ENCODE measurements at places on chromosomes 16 and 17. TPM values are rescaled to one million over a fixed set of nuclear protein-coding genes. Genes with fewer than 3 reads are reported as not detected.

Gene RCVRN
- not detected for polyA plus RNA-seq

Gene KRT9
- not detected for polyA plus RNA-seq

DNA sequence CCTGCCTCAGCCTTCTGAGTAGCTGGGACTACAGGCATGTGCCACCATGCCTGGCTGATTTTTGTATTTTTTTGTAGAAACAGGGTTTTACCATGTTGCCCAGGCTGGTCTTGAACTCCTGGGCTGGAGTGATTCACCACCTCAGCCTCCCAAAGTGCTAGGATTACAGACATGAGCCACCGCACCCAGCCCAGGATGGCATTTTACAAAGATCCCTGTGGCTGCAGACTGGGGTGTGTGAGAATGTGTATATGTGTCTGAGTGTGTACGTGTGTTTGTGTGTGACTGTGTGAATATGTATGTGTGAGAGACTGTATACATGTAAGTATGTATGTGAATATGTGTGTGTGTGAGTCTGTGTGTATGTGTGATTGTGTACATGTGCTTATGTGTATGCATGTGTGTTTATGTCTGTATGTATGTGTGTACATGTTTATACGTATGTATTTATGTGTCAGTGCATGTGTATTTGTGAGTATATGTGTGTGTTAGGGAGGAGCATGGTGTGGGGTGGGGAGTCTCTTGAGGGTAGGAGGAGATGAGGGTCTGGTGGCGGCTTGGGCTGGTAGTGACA lies 17.0 kb downstream of the RPTOR start:
- no peak for DNase-seq

- no peak for DNase-seq
Observed at GRCh38 chr16:52492789-52493357, 54.1 kb downstream of the TOX3 start.

Gene SLX1B
- polyA plus RNA-seq: 18.3 TPM

DNA sequence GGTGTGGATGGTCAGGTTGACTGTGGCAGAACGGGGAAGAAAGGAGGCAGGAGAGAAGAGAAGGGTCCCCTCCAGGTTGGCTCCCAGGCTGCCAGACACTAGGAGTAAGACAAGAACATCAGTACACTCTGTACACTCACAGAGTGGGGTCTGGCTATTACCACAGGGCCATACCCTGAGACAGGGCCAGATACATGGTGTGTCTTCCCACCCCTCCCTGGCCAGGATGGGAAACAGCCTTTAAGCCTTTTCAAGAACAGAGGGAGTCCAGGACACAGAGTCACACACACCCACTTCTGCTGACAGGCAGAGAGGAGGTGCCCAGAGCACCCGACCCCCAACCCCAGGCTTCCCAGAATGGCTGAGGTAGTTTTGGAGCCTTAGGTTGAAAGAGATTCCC lies 99.4 kb downstream of the LITAF start:
- DNase-seq: no peak

DNA sequence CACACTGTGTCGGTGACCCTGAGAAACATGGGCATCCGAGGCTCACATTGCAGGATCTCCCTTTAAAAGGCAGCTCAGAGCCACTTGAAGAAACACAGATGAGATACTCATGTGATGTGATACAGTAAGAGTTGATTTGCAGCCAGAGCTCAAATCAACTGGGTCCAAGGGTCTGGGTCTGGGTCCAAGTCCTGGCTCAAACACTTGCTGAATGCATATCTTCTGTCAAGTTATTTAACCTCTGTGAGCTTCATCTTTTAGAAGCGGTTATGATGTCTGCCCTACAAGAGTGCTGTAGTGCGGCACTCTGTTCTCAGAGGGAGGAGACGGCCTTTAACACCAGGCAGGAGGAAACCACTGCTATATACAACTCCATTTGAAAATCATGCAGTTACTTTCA lies 6.4 kb downstream of the KRT38 start:
- DNase-seq: no peak

Gene KRTAP17-1
- polyA plus RNA-seq: not detected

GRCh38 chr17:65278050-65278819 lies 141.1 kb downstream of the RGS9 start:
- DNase-seq: peak; percentile 89

Gene DNAH2
- polyA plus RNA-seq: 0.18 TPM

DNA sequence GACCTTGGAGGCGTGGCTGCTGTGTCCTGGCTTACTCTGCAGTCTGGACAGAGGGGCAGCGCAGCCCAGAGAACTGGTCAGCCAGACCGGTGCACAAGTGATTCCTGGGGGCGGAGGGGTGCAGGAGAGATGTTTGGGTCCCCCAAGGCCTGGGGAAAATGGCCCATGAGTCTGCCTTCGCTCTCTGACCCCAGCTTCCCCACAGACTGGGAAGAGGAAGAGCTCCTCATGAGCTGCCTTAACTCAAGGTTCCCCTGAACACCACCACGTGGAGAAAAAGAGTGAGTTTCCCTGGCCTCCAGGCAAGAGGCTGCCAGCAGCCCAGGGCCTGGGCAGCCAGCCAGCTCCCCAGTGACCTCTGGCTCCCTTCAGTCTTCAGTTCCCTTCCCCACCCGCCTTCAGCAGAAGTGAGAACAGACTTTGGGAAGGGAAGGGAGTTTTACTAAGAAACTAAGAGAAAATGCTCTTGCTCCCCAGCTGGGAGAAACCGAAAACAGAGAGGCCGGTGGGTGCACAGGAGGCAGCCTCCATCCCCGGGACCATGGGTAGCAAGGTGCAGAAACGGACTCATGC lies 2.0 kb upstream of the C17orf99 start:
- peak; percentile 73 for DNase-seq

- no peak for DNase-seq
Observed at GRCh38 chr16:19245326-19245925, 40.1 kb upstream of the CLEC19A start.

Gene ITGB3
- polyA plus RNA-seq: 4.6 TPM

- DNase-seq: no peak
Observed at GRCh38 chr17:80706463-80706867, 161.8 kb downstream of the RPTOR start.

Gene CORO7
- polyA plus RNA-seq: 21.9 TPM

DNA sequence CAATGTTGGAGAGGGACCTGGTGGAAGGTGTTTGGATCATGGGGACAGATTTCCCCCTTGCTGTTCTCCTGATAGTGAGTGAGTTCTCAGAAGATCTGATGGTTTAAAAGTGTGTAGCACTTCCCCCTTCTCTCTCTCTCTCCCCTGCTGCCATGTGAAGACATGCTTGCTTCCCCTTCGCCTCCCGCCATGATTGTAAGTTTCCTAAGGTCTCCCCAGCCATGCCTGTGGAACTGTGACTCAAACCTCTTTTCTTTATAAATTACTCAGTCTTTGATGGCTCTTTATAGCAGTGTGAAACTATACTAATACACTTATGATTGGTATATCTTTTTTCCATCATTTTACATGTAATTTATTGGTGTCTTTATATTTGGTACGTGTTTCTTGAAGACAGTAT lies 13.4 kb downstream of the ADGRG5 start:
- DNase-seq: no peak

- peak; percentile 72 for DNase-seq
Observed at GRCh38 chr17:8117980-8118768, at the start of gene ALOXE3. Gene ALOXE3, minus strand, starts transcription at chr17:8118514. Its CDS starts 524 bp downstream, at chr17:8117990.

DNA sequence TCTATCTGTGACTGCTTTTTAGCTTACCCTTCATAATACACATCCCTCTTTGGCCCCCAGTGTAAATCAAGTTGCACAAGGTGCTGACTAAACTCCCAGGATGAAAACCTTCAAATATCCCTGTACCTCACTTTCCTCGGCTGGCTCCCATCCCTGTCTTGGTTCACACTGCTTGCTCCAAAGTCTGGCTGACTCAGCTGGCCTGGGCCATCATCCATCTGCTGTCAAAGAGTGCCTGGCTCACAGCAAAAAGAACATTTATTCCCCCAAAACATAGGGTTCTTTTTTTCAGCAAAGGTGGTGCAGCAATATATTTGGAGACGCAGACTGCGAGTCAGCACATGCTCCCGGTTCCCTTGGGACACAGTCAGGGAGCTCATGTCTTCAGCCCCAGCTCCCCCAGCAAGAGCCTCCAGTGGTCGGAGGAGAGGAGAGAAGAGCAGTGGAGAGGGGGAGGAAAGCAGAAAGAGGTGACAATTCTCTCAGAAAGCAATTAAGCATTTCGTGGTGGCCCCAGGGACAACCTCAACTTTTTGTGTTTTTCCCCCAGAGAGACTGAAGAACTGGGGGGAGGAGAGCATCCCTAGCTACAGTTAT lies 26.1 kb downstream of the GPR142 start:
- no peak for DNase-seq

- no peak for DNase-seq
Observed at GRCh38 chr16:27935076-27935475, 128.4 kb downstream of the GSG1L start.

DNA sequence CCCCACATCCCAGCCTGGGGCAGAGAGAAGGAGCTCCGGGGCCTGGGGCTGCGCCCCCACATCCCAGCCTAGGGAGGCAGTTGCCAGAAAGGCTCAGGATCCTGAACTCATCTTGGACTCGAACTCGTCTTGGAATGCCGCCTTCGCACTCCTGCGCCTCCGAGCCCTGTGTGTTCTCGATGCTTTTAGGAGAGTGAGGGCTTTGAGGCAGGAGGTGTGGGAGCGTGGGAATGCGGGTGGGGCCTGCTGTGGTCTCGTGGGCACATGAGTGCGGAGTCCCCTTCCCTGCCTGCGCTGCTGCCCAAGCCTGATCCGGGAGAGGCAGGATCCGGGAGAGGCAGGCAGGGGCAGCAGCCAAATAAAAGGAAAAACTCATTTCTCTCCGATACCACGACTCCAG lies 1.2 kb downstream of the BHLHA9 start:
- DNase-seq: no peak

Gene BICDL2
- polyA plus RNA-seq: not detected

Gene TMEM235
- polyA plus RNA-seq: not detected

DNA sequence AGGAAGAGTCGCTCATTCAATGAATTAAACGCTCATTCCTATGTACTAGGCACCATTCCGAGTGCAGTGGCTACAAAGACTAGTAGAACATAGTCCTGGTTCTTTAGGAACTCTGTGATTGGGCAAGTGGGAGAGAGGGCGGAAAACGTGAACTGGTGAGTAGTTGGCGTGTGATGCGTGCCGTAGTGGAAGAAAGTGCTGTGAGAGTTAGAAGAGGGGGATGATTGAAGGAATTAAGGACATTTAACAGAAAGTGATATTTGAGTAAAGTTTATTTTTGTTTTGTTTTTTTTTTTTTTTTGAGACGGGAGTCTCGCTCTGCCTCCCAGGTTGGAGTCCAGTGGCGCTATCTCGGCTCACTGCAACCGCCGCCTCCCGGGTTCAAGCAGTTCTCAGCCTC lies 7.9 kb upstream of the SLFN14 start:
- peak; percentile 27 for DNase-seq

Gene MYOCD
- polyA plus RNA-seq: not detected

Gene TEX19
- 0.10 TPM for polyA plus RNA-seq

DNA sequence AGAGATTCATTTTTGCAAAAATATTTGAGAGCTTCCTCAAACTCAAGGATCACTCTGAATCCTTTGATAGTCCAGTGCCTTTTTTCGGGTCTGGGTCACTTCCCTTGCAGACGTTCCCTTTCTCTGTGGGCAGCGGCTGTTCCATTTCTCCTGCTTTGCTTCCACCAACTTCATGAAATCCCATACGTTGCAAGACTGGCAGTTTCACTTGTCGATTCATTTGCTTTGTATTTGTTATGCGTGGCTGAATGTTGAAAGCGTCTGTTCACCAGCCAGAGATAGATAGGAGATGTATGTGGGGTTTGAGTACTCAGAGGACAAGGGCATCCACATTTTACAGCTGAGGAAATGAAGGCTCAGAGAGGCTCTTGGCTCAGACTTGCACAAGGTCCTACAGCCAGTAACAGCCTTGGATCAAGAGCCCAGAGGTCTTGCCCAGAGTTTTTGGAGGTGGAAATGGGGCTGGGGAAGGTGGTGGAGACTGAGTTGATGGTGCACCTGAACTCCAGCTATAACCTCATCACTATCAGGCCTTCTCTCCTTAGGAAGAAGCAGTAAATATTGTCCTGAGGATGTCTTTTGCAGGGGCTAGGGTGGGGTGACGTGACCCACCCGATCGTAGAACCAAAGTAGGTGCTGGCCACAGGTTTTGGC lies 1.3 kb upstream of the CCDC102A start:
- no peak for DNase-seq

GRCh38 chr17:3635474-3636153 lies 436 bp downstream of the SHPK start:
- DNase-seq: peak; percentile 41

Gene NOL3
- polyA plus RNA-seq: 34.1 TPM

- DNase-seq: no peak
Observed at GRCh38 chr17:31724026-31724425, 135.0 kb downstream of the COPRS start.

DNA sequence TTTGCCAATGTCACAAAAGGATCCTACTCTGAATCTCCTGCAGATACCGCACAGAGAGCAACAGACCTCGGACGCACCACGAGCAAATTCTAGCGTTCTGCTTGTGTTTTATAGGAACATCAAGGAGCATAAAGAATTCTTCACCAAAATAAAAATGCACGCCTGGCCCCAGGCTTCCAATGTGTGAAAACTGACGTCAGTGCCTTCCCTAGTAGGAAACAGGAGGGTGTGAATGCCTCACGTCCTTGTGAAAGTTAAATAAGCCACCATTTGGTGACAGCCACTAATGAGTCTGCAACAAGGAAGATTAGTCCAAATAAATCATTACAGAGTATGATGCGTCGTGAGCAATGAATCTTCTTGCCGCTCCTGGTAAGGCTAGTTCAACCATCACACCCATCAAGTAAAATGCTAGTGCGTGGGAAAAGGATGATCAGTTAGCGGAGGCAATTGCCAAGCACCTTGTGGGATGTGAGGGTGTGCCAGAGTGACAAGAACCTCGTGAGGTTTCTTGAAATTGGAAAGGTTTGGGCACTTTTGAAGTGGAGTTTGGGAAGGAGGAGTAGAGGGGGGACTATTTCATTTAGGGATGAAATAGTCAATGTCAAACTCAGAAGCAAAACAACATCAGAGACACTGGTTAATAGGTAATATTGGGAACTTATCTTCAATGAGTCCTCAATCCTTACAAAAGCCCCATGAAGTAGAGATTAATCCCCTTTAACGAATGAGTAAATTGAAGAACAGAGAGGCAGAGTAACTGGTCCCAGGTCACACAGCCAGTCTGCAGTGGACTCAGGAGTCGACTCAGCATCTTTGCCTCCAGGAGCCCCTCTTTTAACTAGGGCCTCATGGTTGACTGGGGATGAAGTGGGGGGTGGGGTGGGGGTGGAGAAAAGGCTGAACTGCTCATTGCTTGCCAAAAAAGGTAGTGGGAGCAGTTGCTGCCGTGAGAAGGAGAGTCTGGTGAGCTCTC lies 238.8 kb downstream of the SLC39A11 start:
- no peak for DNase-seq

DNA sequence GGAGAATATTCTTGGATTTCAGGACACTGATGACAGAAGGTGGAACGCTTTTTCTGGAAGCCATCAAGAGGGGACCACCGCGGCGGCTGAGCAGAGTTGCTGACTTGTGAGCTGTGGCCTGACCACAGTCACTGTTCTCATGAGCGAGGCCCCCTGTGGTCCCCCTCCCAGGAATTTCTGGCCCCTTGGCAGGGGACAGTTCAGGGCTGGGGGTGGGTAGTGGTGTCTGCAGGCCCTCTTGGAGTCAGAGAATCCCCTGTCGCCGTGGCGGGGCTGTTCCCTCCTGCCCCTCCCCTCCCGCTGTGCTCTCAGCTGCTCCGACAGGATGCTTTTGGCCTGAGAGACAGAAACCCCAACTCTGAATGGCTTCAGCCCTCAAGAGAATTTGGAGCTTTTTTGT lies 292.0 kb downstream of the SEC14L1 start:
- no peak for DNase-seq

Gene FLYWCH2
- polyA plus RNA-seq: 64.8 TPM
